ENCODE measurements at places on chromosomes 5 and 9.
A peak's percentile ranks its signal among the peaks of the same experiment; 100 is the strongest.

DNA sequence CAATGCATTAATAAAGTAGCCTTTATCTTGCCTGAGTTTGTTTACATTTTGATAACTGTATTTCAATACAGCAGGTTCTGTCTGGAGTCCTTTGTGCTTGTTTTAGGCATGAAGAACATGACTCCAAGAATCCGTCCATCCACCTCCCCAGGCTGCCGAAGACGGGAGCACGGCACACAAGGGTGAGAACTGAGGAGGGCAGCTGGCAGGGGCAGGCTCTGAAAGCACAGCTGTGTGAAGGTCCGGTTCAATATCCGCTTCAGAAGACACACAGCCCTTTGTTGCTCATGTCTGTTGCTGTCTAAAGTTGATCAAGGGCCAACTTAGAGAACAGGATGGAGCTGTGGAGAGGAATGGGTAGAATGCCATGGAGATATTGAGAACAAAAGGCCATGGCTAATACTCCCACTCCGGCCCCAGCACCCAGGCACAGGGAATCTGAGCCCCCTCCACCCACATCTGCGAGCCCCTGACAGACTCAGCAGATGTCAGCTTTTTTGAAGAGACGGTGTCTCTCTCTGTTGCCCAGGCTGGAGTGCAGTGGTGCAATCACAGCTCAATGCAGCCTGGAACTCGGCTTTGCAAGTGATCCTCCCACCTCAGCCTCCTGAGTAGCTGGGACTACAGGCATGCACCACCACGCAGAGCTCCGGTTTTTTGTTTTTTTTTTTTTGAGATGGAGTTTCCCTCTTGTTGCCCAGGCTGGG lies 58.5 kb upstream of the GNE start:
- no peak for DNase-seq

- DNase-seq = no peak
These were observed 6.7 kb downstream of the GNG10 start for GRCh38 chr9:111668026-111668573.

- DNase-seq = no peak
These were observed 72.7 kb upstream of the STXBP1 start for GRCh38 chr9:127539259-127539981.

- no peak for DNase-seq
These were observed 68.3 kb downstream of the TARS1 start for GRCh38 chr5:33509036-33509435.

- no peak for DNase-seq
These were observed 133.4 kb downstream of the SLC12A2 start for GRCh38 chr5:128216860-128217531.

DNA sequence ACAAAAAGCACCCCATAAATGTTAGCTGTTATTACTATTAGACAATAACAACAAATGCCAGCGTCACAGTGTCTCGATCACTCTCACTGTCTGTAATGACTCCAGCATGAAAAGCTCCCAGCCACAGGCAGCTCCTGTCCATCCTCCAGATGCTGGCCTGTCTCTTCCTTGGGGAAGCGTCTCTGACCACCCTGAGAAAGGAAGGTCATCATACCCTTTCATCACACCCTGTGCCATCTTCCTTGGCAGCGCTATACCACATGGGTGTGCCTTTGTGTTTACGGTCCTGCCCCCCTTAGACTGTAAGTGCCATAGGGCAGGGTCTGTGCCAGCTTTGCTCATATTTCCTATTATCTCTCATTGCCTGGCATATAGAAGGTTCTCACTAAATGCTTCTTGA lies 90.6 kb downstream of the PRRT1B start:
- DNase-seq = no peak

- DNase-seq = no peak
These were observed 82.0 kb downstream of the ADGRV1 start for GRCh38 chr5:90640484-90641059.

DNA sequence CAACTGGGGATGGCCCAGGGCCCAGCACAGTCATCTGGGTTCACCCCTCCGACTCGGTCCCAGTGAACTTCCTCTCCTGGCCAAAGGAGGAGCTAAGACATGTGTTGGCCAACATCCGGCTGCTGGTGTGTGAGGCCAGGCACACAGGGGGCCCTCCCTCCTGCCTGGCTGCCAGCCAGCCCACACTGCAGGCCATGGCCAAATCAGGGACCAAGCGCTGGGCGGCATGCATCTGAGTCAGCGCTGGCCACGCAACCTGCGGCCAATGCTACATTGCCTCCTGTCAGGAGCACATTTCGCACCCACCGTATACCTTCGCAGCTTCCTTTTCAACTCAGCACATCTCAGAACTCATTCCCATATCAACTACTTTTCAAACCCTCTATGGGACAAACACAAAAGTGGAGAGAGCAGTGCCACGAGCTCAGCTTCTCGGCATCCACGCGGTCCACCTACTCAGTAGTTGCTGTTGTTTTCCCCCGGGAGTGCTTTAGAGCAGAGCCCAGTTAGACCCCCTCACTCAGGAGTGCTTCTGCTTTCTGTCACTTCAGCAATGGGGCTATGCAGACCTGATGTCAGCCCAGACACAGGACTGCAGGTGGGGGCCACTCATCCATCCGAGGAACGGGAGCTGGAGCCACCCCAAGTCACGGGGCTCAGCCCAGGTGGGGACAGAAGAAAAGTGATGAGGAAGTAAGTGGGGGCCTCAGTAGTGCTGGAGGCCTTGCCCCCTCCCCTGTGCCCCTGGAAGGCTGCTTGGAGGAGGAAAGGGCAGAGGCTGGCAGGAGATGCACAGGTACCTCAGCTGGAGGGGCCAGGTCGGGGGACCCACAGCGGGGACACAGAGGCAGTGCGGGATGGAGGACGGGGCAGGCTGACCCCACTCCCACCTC lies 13.9 kb downstream of the NINJ1 start:
- peak; percentile 88 for DNase-seq

DNA sequence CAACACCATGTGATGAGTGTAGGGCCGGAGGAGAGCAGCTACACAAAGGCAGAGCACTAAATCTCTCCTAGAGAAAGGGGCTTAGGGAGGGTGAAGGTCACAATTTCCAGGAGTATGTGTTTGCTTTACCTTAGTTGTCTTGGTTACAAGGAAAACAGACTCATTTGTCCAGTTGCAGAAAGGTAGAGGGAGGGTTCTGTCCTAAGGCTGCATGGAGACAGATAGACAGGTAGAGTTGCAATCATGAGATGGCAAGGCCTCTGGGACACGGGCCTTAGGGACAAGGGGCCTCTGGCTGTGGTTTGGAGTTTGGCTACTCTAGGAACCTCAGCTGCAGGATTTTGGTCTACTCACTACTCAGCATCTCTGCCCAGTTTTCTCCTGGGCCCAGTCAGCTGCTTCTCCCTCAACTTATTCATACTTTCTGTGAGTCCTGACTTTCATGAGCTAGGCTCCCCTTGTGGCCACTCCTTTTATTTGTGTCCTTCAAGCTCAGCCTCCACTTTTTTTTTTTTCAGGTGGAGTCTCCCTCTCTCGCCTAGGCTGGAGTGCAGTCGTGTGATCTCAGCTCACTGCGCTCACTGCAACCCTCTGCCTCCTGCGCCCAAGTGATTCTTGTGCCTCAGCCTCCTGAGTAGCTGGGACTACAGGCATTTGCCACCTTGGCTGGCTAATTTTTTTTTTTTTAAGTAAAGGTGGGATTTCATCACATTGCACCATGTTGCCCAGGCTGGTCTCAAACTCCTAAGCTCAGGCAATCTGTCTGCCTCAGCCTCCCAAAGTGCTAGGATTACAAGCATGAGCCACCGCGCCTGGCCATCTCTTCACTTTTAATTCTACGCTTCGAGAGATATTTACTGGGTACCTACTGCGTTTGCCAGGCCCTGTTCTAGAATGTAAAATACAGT lies 76.6 kb downstream of the PTPDC1 start:
- DNase-seq = no peak

DNA sequence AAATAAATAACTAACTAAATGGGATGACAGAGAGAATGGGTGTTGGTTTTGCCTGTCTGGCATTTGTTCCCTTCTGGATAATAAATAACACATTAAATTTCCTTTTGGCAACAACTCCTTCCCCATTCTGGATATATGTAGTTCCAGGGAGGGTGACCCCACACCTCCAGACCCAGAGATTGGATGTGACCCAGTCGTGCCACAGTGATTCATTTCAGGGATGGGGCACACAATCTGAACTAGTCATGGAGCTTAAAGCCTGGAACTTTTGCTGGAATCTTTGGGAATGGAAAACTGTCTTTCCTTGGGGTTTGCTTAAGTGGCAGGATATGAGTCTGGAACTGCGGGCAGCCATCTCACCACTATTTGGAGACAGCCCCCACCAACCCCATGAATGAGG lies 11.3 kb downstream of the KLF9 start:
- DNase-seq = no peak

GRCh38 chr9:131491001-131491710 lies 11.6 kb upstream of the POMT1 start:
- DNase-seq = no peak

DNA sequence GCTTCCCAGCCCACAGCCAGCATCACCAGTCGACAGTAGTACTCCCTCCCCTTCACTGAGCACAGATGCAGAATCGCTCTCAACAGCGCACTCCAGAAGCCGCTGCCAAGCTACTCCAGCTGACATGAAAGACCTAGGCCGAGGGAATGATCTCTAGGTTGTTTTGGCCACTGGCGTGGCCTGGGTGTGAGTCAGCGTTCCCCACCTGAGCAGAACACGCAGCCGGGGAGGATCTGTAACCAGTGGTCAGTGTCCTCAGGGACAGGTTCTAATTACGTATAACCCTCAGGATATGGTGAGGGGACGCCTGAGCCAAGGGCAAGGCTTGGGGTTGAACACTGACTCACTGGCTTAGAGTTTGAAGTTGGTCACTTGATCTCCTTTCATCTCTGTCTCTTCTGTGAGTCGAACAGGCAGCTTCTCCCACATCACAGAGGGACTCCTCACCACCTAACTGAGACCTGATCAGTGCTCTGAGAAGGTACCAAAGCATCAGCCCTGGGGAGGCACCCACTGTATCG lies 76.9 kb upstream of the IL17B start:
- DNase-seq = no peak

DNA sequence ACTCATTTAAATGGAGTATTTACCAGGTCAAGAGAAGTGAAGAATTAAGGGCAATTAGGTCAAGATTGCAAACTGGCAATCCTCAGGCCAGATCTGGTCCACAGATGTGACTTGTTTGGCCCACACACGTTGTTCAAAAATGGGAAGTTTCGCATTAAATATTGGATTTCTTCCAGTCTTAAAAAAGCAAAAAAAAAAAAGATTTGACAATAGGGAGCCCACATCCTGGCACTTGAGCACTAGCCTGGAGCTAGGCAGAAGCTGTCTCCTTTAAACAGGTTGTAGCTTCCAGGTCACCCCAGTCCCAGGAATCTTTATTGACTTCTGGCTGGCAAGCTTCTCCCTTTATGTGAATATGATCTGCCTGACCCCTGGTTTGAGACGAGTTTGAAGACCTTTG lies 520.4 kb downstream of the RAB3C start:
- DNase-seq = no peak

GRCh38 chr5:160484678-160485077 lies 63.0 kb downstream of the PTTG1 start:
- DNase-seq = no peak

- no peak for DNase-seq
These were observed 218.8 kb downstream of the PRR16 start for GRCh38 chr5:120682851-120683250.

DNA sequence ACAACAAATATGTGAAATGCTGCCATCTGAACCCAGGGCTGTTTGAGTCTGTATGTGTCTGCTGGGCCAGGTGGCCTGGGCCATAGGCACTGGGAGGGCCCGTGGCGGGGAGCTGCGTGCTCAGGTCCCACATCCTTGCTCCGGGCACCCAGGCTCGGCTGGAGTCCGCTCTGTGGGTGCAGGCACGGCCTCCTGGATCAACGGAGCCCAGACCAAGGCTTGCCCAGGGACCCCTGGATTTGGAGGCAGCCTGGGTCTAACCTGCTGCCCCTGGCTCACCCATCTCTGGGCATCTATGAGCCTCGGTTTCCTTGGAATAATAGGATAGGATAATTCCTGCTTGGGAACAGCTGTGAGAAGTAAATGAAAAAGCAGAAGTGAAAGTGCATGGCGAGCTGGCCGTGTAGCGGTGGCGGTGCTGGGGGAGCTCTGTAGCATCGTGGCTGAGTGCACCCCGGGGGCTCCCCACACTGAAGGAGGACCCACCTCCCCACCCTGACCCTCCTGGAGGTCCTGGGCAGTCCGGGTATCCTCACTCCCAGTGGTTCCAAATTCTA lies 1.2 kb downstream of the CDHR2 start:
- DNase-seq = no peak

DNA sequence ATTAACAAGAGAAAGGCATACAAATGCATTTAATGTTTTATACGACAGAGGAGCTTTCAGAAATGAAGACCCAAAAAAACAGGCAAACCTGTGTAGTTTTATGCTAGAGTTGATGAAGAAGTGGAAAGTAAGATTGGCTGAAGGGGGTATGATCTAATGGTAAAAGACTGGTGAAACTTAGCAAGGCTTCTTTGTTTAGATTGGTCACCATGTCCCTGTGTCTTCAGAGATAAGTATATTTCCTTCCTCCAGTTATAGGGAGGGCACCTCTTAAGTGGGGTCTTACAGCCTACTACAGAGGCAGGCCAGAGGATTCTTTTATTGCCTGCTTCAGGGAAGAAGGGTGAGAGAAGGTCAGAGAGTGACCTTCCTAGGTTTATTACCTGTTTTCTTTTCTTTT lies 56.4 kb downstream of the PRKACG start:
- no peak for DNase-seq

DNA sequence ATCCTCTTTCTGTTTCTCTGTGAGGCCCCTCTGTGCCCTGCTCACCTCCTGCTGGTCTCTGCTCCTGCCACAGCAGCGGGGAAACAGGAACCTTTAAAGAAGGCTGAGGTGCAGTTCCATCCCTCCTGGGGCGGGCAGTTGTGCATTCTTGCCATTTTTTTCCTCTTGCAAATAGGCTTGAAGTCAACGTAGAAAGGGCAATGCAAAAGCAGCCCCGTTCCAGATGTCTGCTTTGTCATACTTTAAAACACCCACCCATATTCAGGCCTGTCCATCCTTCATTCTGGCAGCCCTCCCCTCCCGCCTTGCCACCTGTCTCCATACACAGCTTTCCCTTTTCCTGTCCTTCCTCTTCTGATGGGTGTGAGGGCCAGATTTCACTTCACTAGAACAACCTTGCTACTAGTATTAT lies 65.4 kb upstream of the KLF9 start:
- DNase-seq = no peak

DNA sequence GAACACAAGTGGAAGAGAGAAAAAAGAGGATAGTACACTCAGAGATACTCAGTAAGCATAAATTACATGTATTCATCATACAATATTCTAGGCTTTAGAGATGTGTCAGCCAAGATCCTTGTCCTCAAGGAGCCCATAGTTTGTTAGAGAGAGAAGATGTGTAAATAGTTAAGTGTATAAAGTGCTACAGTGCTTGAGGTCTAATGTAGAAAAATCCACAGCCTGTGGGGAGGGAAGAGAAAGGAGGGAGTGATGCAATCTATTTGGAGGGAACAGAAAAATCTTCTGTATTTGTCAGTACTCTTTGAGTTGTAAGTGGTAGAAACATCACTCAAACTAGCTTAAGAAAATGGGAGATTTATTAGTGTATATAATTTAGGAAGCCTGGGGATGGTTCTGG lies 81.9 kb downstream of the PALM2AKAP2 start:
- DNase-seq = no peak
